ENCODE measurements at places on chromosomes 1 and 21.

DNA sequence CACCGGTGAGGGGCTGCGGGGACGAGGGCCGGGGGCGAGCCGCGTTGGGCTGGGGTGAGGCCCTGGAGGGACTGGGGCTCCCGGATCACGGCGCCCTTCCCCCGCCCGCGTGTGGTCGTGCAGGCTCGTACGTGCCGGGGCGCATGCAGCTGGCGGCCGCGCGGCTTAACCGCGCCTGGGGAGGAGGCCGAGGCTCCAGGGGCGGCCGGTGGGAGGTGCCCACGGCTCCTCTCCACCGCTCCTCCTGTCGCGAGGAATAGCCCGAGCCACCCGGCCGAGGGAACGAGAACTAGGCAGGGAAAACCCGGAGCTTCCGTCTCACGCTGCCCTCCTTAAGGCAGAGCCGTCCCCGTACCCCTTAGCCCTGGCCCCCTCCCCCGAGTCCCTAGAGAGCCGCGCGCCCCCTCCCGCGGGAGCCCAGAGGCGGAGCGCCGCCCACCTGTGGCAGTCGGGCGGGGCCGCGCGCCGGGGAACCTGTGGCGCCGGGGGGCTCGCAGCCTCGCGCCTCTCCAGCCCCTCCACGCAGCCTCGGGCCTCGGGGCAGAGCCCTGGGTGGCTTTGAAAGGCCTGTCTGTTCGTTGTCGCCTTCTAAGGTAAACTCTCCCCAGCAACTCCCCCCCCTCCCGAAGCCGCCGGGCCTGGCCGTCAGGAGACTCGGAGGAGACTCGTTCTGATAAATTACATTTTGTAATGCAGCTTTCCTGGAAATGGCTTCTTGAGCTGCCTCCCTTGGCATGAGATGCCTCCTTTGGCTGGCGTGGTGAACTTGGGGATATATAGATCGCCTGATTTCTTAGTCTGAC, 746 bp downstream of the AK4 start:
- peak; percentile 68 for DNase-seq

DNA sequence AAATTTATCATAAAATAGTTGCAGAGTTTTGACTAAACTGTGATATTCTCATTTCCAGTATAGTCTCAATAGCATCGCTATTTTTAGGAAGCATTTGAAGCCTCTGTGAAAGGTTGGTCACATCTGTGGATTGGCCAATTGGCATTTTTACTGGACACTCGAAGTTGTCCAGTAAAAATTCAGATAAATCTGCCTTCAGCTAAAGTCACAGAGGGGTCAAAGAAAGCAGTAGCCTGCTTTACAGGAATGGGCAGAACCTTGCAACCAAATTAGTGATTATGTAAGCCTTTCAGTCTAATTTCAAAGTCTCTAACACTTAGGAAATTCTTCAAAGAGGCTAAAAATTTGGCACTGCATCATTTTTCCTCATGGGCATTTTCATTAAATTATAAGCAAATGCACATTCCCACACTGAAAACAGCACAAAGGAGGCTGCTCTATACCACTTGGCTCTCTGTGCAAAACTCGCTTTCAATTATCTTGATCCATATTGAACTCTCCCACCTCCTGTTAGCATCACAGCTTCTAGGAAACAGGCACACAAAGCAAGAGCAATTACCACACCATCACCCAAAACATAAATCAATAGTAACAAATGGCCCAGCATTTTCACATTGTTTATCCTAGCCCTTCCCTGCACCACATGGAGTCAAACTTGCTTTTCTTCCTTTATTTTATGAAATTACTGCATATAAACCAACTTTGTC, 318.5 kb upstream of the DUSP10 start:
- no peak for DNase-seq

GRCh38 chr21:33019885-33020557, 5.7 kb upstream of the OLIG2 start:
- DNase-seq, result peak; percentile 34

DNA sequence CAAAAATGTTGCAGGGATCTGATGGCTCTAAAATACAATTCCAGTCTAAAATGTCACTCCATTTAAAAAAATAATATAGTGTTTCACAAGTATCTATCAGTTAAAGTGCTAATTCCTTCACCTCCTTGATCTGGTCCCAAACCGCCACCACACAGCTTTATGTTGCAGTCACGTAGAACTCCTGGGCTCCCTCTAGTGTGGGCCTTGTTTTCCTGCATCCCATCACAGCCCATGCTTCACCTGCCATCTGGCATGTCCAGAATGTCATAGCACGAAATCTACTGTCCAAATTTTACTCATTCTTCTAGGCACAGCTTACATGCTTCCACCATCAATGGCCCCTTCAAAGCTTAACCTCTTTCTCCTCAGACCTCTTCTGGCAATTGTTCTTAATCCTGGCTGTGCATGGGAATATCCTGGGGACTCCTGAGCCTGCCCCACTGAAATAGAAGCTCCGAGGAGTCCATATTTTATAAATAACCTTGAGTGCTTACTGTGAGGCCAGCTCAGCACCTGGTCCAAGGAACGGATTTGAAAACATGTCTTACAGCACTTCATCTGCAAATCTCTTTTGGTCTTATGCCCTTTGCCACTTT, 15.5 kb downstream of the FYB2 start:
- DNase-seq, result peak; percentile 49

- peak; percentile 55 for DNase-seq
Measured at GRCh38 chr1:175514387-175514953, 228.9 kb downstream of the TNR start.

DNA sequence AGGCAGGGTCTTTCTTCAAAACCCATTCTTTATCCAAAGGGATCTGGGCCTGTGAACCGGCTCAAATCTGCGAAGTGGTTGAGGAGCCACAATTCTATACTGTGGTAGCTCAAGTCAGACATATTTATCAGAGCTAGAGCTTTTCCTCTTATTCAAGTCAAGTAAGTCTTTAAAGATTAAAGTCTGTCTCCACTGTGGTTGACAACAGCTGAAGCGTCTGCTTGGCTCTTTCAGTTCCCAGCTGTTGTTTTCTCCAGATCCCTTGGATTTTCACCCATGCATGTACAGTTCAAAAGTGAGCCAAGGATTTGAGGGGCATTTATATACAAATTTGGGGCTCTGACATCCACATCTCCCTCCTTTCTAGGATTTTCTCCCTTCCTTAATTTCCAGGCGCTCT, 66.9 kb downstream of the C1orf185 start:
- DNase-seq, result no peak
